GM19239 (cell line): ENCODE measurements at places on chromosomes 5 and 9.

- no peak for DNase-seq
These were observed 388.8 kb downstream of the KDM4C start for GRCh38 chr9:7146582-7146981.

GRCh38 chr5:16550316-16550952, 66.4 kb downstream of the RETREG1 start:
- DNase-seq, result peak; percentile 48

GRCh38 chr9:33435821-33436277, 11.5 kb downstream of the AQP3 start:
- no peak for DNase-seq

DNA sequence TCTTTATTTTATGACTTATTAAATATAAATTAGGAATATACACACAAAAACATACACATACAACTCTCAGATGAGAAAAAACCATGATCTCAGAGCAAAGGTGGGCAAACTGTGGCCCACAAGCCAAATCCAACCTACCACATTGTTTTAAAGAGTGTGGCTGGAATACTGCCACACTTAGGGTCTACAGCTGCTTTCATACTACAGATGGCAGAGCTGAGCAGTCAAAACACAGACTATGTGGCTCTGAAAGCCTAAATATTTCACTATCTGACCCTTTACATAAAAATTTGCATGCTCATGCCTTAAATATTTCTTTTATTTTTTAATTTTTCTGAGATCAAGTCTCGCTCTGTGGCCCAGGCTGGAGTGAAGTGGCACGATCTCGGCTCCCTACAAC, 28.3 kb downstream of the LEAP2 start:
- no peak for DNase-seq

DNA sequence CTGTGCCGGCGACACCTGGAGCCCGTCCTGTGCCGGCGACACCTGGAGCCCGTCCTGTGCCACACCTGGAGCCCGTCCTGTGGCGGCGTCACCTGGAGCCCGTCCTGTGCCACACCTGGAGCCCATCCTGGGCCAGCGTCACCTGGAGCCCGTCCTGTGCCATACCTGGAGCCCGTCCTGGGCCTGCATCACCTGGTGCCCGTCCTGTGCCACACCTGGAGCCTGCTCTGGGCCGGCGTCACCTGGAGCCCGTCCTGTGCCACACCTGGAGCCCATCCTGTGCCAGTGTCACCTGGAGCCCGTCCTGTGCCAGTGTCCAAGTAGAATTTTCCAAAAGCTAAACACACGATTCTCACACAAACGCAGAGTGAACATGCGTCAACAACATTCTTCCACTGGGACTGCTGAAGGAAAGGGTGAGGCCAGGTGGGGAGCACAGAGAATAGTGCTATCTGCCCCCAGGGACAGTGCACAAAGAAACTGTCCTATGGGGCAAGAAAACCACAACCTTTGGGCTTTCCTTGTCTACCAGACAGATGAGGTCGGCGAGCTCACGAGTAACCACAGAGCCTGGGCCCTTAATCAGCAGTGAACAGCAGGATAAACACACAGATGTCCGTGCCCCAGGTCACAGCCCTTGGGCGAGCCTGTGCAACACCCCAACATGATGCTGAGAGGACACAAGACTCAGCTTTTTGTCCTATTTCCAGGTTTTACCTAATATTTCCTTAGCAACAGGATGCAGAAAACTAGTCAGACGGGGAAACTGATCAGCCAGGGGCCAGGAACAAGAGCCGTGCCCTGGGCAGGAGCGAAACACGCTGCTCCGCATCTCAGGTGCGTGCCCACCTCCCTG, 7.9 kb downstream of the QSOX2 start:
- no peak for DNase-seq

DNA sequence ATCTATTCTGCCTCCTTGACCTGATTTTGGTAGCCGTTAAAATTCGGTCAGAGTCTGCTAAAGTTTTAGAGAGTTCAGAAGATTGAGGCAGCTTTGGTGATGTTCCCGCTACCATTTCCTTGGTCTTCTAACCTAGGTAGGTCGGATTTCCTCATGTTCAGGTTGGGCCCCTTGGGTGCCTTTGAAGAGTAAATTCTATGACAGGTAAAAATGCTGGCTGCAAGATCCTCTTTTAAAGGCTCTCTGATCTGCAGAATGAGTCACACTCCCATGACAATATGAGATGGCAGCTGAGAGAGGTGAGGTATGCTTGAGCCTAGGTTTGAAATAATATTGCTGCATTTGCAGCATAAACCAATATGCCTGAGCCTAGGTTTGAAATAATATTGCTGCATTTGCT, 198.9 kb downstream of the TSSK1B start:
- DNase-seq, result no peak

GRCh38 chr5:138824924-138825863, 49.9 kb downstream of the LRRTM2 start:
- peak; percentile 17 for DNase-seq

- no peak for DNase-seq
These were observed 639.4 kb downstream of the SEMA5A start for GRCh38 chr5:8906303-8906967.

DNA sequence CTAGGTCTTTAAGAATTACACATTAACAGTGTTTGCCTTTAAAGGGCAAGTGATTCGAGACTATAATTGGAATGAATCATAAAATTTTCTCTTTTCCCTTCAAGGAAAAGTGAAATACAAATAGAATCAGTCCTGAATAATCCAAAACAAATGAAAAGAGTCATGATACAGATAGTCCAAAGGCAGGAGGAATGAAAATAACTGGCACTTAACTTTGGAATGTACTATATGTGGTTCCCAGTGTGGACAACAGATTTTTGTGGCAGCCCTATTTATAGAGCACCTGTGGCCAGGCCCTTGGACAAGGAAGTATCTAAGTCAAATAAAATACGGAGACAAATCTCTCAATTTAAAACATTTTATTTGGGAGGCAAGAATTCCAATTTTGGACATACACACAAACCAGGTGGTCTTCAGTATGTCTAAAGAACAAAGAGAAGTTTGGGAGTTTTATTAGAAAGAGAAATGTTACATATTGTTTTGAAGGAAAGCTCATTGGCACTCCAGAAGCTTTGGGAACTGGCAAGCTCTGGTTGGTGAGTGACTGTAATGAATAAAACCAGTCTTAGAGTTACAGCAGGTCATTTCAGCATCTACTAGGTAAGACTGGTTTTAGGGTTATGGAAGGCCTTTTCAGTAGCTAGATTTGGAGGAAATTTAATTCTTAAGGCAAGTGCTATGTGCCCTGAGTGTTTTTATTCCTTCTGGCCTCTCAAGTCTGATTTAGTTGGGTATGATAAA, 116.0 kb upstream of the PAM start:
- no peak for DNase-seq

DNA sequence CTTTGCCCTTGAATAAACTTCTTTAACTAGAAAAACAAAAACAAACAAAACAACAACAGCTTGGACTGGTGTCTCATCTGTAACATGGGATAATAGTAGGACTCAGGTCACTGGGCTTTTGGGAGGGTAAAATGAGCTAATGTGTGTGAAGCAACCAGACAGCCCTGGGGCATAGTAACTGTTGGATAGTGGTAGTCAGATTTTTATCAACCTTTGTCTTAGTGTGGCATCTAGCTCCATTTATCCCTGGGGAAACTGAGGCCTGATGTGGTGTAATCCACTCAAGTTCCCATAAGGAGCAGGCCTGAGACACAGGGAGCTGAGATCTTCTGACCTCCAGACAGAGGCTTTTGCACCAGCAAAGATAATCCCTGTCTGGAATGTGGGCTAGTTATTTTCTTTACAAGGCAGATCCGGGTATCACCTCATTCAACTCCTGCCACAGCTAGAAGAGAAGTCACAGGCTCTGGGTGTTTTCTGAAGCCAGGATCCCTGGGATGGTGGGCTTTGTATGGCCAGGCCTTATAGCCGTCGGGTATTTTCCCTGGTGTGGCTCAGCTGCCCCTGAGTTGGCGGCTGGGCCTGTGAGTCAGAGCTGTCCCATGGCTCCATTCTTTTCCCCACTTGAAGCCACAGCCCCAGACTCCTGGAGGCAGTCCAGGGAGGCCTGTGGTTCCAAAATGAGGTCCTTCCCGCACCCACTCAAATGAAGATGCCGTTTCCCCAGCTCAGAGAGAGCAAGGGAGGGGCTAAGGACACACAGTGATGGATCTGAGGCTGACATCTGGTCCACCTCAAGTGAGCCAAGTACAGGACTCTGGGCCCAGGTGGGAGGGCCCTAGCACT, 26.1 kb upstream of the CSF1R start:
- DNase-seq, result no peak

GRCh38 chr5:94903726-94904125, 285.3 kb downstream of the SLF1 start:
- no peak for DNase-seq

DNA sequence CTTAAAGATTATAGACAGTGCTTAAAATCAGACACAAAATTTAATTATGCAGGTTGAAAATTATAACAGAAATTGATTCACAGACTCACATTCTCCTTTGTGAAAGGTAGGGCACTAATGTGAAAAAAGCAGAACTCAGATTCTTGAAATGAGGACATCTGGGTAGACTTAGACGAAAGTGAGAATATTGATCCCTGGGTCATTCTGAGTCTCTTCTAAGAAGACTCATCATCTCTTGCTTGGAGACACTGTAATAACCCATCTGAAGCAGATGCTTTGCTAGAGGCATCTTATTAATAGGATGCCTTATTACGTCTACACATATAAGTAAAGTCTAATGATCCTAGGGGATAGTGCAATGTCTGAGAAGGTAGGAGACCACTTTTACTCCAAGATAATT, 274.4 kb downstream of the HINT1 start:
- DNase-seq, result no peak

DNA sequence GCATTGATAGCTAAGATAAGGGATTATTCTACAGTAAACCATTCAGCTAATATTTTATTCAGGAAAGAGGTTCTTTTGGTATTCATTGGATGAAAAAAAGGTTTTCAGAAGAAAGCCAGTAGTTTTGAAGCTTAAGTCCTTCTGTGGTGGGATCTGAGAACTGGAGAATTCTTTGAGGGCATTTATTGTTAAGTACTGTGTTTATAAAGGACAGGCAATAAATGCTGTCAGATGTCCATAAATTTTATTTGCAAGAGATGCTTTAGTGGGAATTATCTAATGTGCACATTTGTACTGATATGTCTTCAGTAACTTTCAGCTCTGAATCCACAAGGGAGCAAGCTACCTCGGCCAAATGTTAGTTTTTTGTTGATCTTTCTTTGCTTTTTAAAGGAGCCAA, 321.3 kb downstream of the MARCHF11 start:
- DNase-seq, result no peak

- DNase-seq, result no peak
These were observed 161.0 kb upstream of the SLC28A3 start for GRCh38 chr9:84501587-84501986.

GRCh38 chr5:96636046-96636445, 26.1 kb upstream of the CAST start:
- no peak for DNase-seq

- no peak for DNase-seq
These were observed 37.7 kb downstream of the SPARC start for GRCh38 chr5:151648988-151649387.

DNA sequence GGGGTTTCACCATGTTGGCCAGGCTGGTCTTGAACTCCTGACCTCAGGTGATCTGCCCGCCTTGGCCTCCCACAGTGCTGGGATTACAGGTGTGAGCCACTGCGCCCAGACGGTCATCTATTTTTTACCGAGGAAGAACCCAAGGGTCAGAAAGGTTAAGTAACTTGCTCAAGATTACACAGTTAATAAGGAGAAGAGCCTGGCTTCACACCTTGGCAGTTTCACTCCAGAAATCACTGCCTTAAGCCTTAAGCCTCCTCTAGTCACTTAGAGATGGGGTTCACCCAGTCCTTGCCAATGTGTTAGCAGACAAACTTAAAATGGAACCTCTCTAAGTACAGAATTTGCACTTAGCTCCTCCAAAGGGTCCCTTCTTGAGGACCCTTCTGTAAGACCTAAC, 116.3 kb downstream of the PTTG1 start:
- no peak for DNase-seq

DNA sequence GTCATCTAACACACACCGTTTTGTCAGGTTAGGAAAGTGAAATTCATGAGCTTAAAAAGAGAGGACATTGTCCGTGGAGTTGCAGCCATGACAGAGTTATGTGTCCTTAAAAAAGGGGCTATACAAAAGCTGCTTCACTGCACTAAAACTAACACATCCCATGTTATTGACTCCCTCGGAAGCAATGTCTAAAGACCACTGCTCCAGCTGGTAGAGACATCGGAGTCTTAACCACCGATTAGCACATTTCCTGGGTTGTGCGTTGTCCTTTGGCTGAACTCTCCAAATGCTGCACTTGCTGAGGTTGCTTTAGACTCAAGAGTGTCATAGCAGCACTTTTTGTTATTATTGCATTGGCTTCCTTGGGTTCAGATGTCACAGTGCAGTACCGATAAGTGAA, 128.3 kb upstream of the C9orf72 start:
- no peak for DNase-seq

- no peak for DNase-seq
These were observed 69.8 kb downstream of the ANKH start for GRCh38 chr5:14801792-14802191.

DNA sequence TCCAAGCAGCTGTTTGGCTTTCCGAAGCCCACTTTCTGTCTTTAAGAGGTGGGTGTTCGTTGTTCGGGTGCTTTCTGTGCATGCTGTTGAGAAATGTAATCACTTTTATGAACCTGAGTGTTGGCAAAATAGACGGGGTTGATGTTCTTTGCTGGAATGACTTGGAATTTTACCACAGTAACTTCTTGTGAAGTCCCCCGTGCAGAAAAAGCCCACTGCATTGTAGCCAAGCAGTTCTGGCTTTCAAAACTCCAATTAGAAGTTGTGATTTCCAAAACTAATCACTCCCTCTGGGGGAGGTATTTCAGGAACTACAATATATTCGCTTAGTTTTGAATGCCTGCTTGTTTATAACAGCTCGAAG, 111.1 kb downstream of the PAM start:
- DNase-seq, result no peak

DNA sequence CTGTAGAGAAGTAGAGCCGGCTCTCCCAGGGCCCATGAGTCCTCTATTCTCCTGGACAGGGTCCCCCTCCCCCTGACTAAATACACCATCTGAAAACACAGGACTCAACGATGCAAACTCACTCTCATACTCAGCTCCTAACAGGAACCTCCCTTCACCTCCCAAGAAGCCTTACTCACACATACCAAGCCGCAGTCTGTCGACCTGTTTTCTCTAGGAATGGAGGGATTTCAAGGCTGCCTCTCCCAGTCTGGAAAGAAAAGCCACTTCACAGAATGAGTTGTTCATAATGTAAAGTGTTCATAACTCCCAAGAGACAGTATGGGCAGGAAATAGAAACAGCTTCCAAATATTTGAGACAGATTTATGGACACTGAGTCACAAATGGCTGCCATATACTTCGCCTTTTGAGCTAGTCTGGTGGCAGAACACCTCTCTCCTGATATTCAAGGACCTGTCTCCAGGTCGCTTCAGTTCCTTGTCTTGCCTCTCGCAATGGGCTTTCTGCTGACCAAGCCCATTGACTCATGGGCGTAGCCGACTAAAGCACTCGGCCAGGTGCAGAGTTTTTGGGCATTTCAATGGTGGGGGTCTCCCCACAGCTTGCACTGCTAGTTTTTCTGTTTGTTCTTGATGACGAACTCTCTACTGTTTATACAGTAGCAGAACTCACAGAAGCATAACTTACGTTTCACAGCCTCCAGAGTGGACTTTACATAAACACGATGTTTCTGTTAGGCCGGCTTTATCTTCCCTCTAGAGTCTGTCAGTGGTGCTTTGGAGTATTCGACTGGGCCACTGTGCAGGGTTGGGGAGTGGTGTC, 25.0 kb upstream of the IL17B start:
- no peak for DNase-seq

- no peak for DNase-seq
These were observed 103.5 kb upstream of the C5orf63 start for GRCh38 chr5:127176769-127177168.
